Articular chondrocyte of knee joint (primary cell): ENCODE measurements at places on chromosomes 6 and 20. TPM values are rescaled to one million over a fixed set of nuclear protein-coding genes. Genes with fewer than 3 reads are reported as not detected.

Gene FNDC11
- total RNA-seq = 0.22 and 0.26 TPM in 2 replicates

Gene RNF39
- total RNA-seq = not detected in 2 replicates

Gene MICB
- total RNA-seq = 6.5 and 8.6 TPM in 2 replicates

Gene PAX1
- total RNA-seq = not detected in 2 replicates

Gene GRIK2
- 0.32 and 0.52 TPM in 2 replicates for total RNA-seq

Gene FBXL4
- 19.7 and 26.5 TPM in 2 replicates for total RNA-seq

Gene SLC12A5
- under 0.01 TPM in 2 replicates for total RNA-seq

Gene PRL
- 0.11 TPM in 1 of 2 replicates, not detected in the other for total RNA-seq

Gene JAG1
- 71.6 and 155 TPM in 2 replicates for total RNA-seq

Gene XKR7
- not detected in 2 replicates for total RNA-seq

Gene DNMT3B
- total RNA-seq = 1.8 and 2.0 TPM in 2 replicates

Gene HLA-DPA1
- total RNA-seq = 7.6 and 11.9 TPM in 2 replicates

Gene GABRR1
- not detected in 2 replicates for total RNA-seq

Gene GRM1
- total RNA-seq = 0.22 and 0.26 TPM in 2 replicates

Gene FRS3
- total RNA-seq = 1.6 TPM in 2 replicates

Gene C6orf58
- not detected in 2 replicates for total RNA-seq

Gene PAK1IP1
- 16.5 and 22.3 TPM in 2 replicates for total RNA-seq

Gene ANGPT4
- total RNA-seq = under 0.01 TPM in 1 of 2 replicates, not detected in the other

Gene BEND6
- 27.1 and 33.3 TPM in 2 replicates for total RNA-seq

Gene TRDN
- under 0.01 TPM in 1 of 2 replicates, not detected in the other for total RNA-seq

Gene THBD
- 1.2 and 1.6 TPM in 2 replicates for total RNA-seq

Gene ENPP4
- total RNA-seq = 1.6 and 2.4 TPM in 2 replicates

Gene ARFGEF2
- 46.5 and 46.6 TPM in 2 replicates for total RNA-seq

Gene EEF1A2
- 0.13 TPM in 1 of 2 replicates, not detected in the other for total RNA-seq

Gene WDR46
- total RNA-seq = 60.0 and 62.0 TPM in 2 replicates

Gene CASS4
- total RNA-seq = 0.11 TPM in 1 of 2 replicates, not detected in the other

Gene ZDHHC14
- total RNA-seq = 4.1 and 6.8 TPM in 2 replicates

Gene CST1
- total RNA-seq = not detected in 2 replicates

Gene TMEM30A
- total RNA-seq = 200 and 209 TPM in 2 replicates

Gene SMLR1
- total RNA-seq = not detected in 2 replicates

Gene ATF6B
- total RNA-seq = 21.6 and 33.5 TPM in 2 replicates

Gene IL17F
- total RNA-seq = not detected in 2 replicates

Gene SNAP91
- total RNA-seq = 0.32 and 0.52 TPM in 2 replicates

Gene MRAP2
- total RNA-seq = 27.2 and 36.6 TPM in 2 replicates

Gene FERMT1
- 3.9 and 5.1 TPM in 2 replicates for total RNA-seq

Gene LPA
- total RNA-seq = not detected in 2 replicates

Gene DEK
- 105 and 107 TPM in 2 replicates for total RNA-seq

Gene NELFCD
- 33.8 and 42.6 TPM in 2 replicates for total RNA-seq

Gene COL21A1
- 1.0 and 3.9 TPM in 2 replicates for total RNA-seq

Gene TBX18
- 32.0 and 72.9 TPM in 2 replicates for total RNA-seq

Gene ZNF322
- 21.8 and 23.1 TPM in 2 replicates for total RNA-seq

Gene MUCL3
- total RNA-seq = not detected in 2 replicates

Gene SLC22A16
- not detected in 2 replicates for total RNA-seq

Gene TMC2
- total RNA-seq = not detected in 2 replicates

Gene HLA-DRA
- 0.26 and 2.3 TPM in 2 replicates for total RNA-seq

Gene ZMYND8
- total RNA-seq = 20.9 and 23.6 TPM in 2 replicates

Gene SLC26A8
- 0.32 TPM in 1 of 2 replicates, not detected in the other for total RNA-seq

Gene IYD
- total RNA-seq = under 0.01 TPM in 2 replicates

Gene OSTM1
- total RNA-seq = 29.3 and 34.0 TPM in 2 replicates
